Mesenteric fat pad (tissue), 1 donor: ENCODE measurements at places on chromosomes 4 and X.

- no peak for DNase-seq
Measured at GRCh38 chr4:102153391-102153790, 191.9 kb downstream of the SLC39A8 start.

DNA sequence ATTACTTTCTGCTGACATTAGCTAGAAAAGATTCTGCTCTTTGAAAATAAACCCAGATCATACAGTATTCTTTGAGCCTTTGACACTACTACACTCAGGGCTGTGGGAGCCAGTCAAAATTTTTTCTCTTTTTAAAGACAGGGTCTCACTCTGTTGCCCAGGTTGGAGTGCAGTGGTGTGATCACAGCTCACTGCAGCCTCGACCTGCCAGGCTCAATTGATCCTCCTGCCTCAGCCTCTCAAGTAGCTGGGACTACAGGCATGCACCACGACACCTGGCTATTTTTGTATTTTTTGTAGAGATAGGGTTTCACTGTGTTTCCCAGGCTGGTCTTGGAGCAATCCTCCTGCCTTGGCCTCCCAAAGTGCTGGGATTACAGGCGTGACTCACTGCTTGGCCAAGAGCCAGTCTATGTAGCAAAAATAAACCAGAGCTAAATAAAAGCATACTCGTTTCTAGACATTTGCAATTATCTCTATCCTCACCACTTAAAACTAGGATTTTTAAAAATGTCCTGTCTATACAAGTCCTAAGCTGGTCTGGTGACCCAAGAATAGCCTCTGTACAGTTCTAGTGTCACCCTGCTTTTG is 43.2 kb downstream of the AKAP4 start:
- DNase-seq, result no peak

DNA sequence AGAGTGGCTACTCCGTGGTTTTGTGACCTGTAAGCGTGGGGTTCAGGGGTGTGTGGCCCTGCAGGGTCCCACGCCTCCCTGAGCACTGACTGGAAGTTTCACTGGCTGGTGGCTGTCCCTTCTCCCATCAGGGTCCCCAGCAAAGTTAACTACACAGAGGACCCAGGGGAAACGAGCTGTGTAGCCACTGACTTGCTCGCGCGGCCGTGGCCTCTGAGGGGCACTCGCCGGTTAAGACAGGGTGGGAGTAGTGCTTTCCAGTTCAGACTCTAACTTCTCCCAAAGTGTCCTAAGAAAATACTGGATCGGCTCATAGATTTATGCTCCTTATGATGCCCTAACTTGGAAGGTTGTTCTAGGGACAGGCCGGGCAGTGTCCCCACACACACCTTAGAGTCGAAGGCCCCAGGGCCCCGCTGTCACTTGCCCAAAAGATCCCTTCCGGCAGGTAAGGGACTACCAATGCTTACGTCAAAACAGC is 28.2 kb downstream of the NELFA start:
- DNase-seq, result peak; percentile 80

GRCh38 chr4:88792268-88792781 is 94.7 kb upstream of the NAP1L5 start:
- DNase-seq, result no peak

- DNase-seq, result no peak
Measured at GRCh38 chr4:141409556-141409955, 188.9 kb downstream of the ZNF330 start.

DNA sequence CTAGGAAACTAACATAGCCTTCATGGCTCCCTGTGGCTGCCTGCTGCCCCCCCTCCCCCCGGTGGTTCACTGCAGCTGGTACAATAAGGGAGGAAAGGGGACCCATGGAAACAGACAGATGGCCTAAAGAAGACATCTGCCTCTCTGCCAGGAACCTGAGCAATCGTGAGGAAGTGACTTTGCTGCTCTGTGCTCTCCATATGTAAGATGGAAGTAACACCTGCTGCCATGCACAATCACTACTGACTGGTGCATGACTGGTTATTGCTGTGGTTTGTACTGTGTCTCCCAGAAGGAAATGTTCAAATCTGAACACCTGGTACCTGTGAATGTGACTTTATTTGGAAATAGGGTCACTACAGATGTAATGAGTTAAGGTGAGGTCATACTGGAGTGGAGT is 43.6 kb downstream of the CD99L2 start:
- DNase-seq, result no peak

DNA sequence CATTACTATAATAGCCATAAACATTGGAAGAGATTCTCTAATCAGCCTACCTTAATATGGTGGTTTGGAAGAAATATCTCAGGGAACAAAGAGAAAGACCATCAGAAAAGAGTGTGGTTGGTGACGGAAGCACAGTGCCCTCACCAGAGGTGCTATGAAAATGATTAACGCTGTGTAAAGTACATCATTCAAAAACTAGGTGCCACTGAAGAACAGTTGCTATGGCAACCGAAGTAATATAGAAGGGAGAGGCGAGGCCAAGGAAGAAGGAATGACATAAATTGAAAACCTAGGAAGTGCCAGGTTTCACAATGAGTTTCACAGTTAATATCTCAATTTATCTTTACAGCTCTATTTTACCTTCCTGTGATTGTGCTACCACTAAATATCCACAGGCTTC is 57.0 kb upstream of the ARSJ start:
- no peak for DNase-seq

GRCh38 chr4:32499171-32499570 is 1779.0 kb downstream of the PCDH7 start:
- no peak for DNase-seq

- no peak for DNase-seq
Measured at GRCh38 chr4:145883101-145883694, 55.4 kb downstream of the ZNF827 start.

GRCh38 chr4:32429151-32429550 is 1709.0 kb downstream of the PCDH7 start:
- DNase-seq, result no peak

DNA sequence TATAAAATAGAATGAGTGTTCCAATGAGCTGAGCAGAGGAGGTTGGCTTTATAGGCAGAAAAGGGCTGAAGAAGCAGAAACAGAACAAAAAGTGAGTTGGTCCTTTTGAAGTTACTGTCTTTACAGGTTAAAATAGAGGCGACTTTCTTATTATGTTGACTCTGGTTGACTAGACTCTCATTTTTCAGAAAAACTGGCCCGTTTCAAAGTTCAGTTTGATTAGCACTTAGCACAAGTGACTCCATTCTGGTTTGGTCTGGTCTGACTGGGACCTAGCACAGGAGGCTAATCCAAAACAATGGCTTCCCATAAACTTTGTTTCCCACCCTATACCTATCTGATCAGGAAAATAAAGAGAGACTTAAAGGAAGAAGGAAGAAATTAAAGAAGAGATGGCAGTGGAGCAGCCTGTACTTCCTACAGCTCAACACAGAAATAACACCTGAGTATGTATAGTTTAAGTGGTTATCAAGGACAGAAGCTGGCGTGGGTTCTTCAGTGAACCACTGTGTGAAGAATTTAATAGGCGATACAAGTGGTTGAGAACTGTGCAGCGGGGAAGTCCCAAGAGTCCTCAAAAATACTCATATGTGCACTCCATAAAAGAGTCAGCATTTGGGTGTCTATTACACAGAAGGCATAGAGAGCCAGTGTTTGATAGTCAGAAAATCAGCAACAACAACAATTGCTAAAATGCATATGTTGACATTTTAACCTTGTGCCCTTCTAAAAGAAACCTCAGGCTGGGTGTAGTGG is 554.8 kb upstream of the HTR2C start:
- no peak for DNase-seq

GRCh38 chr4:99965674-99966350 is 15.7 kb upstream of the H2AZ1 start:
- DNase-seq, result no peak

DNA sequence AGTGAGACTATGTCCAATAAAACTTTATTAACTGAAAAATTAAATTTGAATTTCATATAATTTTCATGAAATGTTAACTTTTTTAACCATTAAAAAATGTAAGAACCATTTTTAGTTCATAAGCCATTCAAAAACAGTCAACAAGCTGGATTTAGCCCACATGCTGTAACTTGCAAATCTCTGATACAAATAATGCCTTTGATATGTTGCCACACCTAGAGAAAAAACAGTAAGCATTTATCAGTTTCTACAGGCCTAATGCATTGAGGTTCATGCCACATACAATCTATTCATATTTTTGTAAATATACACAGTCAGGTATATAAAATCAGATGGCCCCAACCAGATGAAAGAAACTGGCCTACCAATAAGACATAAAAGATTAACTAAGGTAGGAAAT is 52.8 kb downstream of the LCORL start:
- no peak for DNase-seq

GRCh38 chrX:13472975-13473374 is 96.4 kb upstream of the EGFL6 start:
- no peak for DNase-seq

- no peak for DNase-seq
Measured at GRCh38 chrX:41335958-41336331, 2.0 kb downstream of the DDX3X start.

- DNase-seq, result no peak
Measured at GRCh38 chr4:163988865-163989264, 494.4 kb downstream of the TMA16 start.

DNA sequence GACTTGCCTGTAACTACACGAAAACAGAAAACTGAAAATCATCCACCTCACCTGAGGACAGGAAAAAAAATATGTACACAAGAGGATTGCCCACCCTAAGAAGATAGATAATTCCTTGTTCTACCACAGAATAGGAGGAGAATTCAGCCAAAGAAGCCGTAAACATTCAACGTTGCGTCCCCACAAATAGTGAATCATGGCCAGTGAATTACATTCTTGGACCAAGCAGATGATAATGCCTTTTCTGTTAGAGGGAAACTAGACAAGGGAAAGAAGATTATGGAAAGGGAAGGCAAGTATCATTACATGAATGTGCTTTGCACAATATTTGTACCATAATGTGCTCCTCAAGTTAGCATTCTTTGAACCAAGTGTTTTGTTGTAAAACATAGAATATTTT is 95.5 kb upstream of the C1QTNF7 start:
- no peak for DNase-seq
